Retina (tissue), 1 donor: ENCODE measurements at places on chromosomes 6 and 20.

- DNase-seq: no peak
These were observed 63.4 kb downstream of the TXNDC5 start for GRCh38 chr6:7846966-7847818.

- DNase-seq: peak; percentile 20
These were observed 207.4 kb downstream of the DLL1 start for GRCh38 chr6:170083236-170084051.

- no peak for DNase-seq
These were observed 85.2 kb downstream of the TCP11 start for GRCh38 chr6:35055891-35056290.

DNA sequence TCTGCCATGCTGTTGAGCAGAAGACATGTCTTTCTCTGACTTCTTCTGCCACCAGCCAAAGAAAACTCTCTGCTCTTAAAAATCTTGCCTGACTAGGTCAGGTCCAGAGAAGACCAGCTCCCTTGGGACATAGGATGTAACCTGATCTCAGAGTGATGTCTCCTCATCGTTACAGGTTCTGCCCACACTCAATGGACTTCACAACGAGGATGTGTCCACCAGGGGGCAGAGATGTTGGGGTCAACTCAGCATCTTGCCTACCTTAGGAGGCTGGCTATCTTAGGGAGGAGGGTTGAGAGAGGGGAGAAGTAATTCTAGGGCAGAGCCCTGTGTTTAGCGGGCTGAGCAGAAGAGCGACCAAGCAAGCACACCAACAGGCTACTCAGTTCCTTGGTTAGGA, 207.6 kb upstream of the CDH4 start:
- no peak for DNase-seq

DNA sequence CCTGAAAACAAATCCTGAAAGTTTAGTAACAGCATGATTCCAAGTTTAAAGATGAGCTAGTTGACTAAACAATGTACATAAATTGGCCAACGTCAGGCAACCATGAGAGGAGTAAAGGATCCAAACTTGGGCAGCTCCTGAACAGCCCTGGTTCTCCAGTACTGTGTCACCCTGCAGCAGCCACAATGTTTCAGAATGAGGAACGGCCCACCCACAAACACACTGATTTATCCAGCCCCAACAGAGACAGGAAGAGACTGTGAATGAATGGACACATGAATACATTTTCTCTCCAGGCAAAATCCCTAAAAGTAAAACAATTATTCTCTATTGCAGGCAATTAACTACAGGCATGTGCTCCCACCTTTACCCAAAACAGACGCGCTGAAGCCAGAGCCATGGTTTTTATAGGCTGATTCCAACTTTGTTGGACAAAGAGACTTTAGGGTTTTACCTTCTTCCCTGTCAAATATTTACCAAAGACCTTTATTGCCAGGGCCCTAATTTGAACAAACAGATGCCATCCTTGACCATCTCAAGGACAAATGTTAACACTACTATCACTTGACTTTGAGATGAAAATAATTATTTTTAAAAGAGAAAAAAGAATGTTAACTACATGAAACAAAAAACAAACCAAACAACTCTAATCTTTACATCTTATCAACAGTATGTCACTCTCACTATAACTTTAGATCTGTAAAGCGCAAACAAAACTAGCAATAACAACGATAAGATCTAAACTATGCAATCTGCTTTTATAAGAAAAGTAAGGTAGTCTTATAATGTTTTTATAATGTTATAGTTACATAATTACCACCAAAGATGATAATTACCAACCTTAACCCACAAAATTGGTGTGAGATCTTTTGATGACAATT, 22.9 kb downstream of the CNKSR3 start:
- DNase-seq: no peak

GRCh38 chr6:32761072-32761471, 2.3 kb downstream of the HLA-DQB2 start:
- no peak for DNase-seq

GRCh38 chr6:28553986-28554881, 28.6 kb downstream of the GPX5 start:
- DNase-seq: peak; percentile 64

- DNase-seq: no peak
These were observed 29.8 kb downstream of the KIF6 start for GRCh38 chr6:39695447-39695846.

DNA sequence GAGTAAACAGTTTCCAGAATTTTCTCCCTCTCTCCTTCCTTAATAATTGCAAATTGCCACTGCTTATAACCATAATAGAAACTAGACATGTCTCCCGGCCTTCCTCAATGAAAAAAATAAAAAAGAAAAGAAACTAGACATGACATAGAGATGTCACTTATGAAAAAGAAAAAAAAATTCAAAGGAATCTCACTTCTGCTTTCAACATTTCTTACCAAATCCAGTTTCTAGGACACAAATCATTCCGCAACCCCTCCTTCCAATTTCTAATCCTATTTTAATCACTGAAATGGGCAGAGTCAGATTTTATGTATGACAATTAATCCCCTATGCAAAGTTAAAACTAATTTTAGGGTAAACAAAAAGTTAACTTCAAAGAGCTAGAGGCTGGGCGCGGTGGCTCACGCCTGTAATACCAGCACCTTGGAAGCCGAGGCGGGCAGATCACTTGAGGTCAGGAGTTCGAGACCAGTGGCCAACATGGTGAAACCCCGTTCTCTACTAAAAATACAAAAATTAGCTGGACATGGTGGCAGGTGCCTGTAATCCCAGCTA, 40.1 kb upstream of the EEF1A1 start:
- DNase-seq: no peak

- no peak for DNase-seq
These were observed 247.8 kb upstream of the CHD6 start for GRCh38 chr20:41865938-41866337.

DNA sequence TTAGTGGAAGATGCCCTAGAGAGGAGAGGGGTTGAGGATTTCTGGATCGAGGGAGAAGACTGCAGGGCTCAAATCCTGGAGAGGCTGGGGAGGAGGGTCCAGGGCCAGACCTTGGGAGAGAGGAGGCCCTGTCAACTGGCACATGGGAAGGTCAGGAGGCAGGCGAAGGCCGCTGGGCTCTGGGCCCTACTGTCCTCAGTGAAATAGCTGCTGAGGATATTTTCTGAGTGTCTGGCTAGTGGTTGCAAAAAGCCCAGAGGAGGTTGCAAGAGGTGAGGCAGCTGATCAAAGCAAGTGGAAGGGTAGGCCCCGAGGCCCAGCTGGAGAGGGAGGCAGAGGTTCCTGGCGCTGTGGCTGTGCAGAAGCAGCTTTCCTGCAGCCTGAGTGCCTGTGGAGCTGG, 103.4 kb upstream of the MLN start:
- DNase-seq: peak; percentile 29

- peak; percentile 34 for DNase-seq
These were observed 20.4 kb upstream of the BPIFB1 start for GRCh38 chr20:33262658-33263065.

GRCh38 chr6:128655978-128656498, 135.6 kb upstream of the PTPRK start:
- no peak for DNase-seq

- no peak for DNase-seq
These were observed 32.7 kb upstream of the MAP7 start for GRCh38 chr6:136582711-136583471.

- no peak for DNase-seq
These were observed 78.5 kb upstream of the SIRPA start for GRCh38 chr20:1816384-1817381.
